ENCODE measurements at places on chromosomes 12 and 14. TPM values are rescaled to one million over a fixed set of nuclear protein-coding genes. Genes with fewer than 3 reads are reported as not detected.

GDF3 gene
- not detected for total RNA-seq

FGF23 gene
- 0.58 TPM for total RNA-seq

ADCY4 gene
- total RNA-seq, result not detected

ZDHHC22 gene
- 0.31 TPM for total RNA-seq

GNB3 gene
- 7.6 TPM for total RNA-seq

C14orf180 gene
- not detected for total RNA-seq

FAM234B gene
- total RNA-seq, result 23.1 TPM

IL23A gene
- 0.31 TPM for total RNA-seq

SPIC gene
- not detected for total RNA-seq

C12orf54 gene
- total RNA-seq, result not detected

NEUROD4 gene
- 0.62 TPM for total RNA-seq

PZP gene
- total RNA-seq, result not detected

KLRG1 gene
- total RNA-seq, result 4.7 TPM

STAT2 gene
- 105 TPM for total RNA-seq

PLEKHD1 gene
- not detected for total RNA-seq

ZNF219 gene
- total RNA-seq, result 46.2 TPM

SOAT2 gene
- not detected for total RNA-seq

TTC7B gene
- 19.0 TPM for total RNA-seq

AKAP3 gene
- total RNA-seq, result 2.4 TPM

HOXC12 gene
- not detected for total RNA-seq

PSME2 gene
- total RNA-seq, result 43.5 TPM

KRT80 gene
- 0.12 TPM for total RNA-seq

Data from neural progenitor cell (in vitro differentiated cells).